Esophagus muscularis mucosa (tissue), 4 donors: ENCODE measurements at places on chromosomes 1 and 21. TPM values are rescaled to one million over a fixed set of nuclear protein-coding genes. Genes with fewer than 3 reads are reported as not detected.

DNA sequence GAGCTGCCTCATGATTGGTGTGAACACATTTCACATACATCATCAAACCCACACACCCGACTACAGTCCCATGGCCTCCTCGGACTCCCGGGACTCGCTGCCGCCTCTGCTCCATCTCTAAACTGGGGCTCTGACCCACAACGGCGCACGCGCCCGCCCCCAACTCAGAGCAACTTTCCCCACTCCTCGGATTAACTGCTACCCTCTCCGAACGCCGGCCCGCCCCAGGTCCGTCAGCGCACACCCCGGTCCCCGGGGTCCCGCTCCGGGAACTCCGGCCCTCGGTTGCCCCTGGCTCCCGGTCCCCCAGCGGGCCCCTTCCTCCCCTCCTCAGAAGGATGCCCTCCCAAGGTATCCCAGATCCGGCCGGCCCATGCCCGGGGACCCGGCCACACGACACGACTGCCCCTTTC lies 740 bp downstream of the DSTYK start:
- peaks cover 15% of the 10 kb centered on the region for H3K4me1 ChIP-seq
- H3K36me3 ChIP-seq, result no peaks in the 10 kb centered on the region
- no peak for DNase-seq
- H3K4me3 ChIP-seq, result peak overlapping the region; percentile 73
- H3K27me3 ChIP-seq, result no peaks in the 10 kb centered on the region

GRCh38 chr1:3482378-3482849 lies 27.9 kb downstream of the ARHGEF16 start:
- no peaks in the 10 kb centered on the region for H3K27me3 ChIP-seq
- DNase-seq, result no peak
- no peaks in the 10 kb centered on the region for H3K36me3 ChIP-seq
- H3K4me3 ChIP-seq, result no peak overlapping the region

- no peak overlapping the region for H3K27ac ChIP-seq
- no peaks in the 10 kb centered on the region for H3K36me3 ChIP-seq
- no peak overlapping the region for H3K4me3 ChIP-seq
- no peak for DNase-seq
- H3K27me3 ChIP-seq, result no peaks in the 10 kb centered on the region
Observed at GRCh38 chr1:186739515-186739914, 59.3 kb upstream of the PTGS2 start.

- peak overlapping the region; percentile 42 for H3K27ac ChIP-seq
- no peak overlapping the region for H3K4me3 ChIP-seq
- H3K36me3 ChIP-seq, result no peaks in the 10 kb centered on the region
- peaks cover 26% of the 10 kb centered on the region for H3K4me1 ChIP-seq
- no peaks in the 10 kb centered on the region for H3K27me3 ChIP-seq
- no peak for DNase-seq
Observed at GRCh38 chr1:43373066-43373940, 5.5 kb upstream of the ELOVL1 start.

GRCh38 chr1:42952303-42953001 lies 6.2 kb downstream of the SLC2A1 start:
- peaks cover 8% of the 10 kb centered on the region for H3K36me3 ChIP-seq
- no peak overlapping the region for H3K27ac ChIP-seq
- peaks cover 42% of the 10 kb centered on the region for H3K4me1 ChIP-seq

DNA sequence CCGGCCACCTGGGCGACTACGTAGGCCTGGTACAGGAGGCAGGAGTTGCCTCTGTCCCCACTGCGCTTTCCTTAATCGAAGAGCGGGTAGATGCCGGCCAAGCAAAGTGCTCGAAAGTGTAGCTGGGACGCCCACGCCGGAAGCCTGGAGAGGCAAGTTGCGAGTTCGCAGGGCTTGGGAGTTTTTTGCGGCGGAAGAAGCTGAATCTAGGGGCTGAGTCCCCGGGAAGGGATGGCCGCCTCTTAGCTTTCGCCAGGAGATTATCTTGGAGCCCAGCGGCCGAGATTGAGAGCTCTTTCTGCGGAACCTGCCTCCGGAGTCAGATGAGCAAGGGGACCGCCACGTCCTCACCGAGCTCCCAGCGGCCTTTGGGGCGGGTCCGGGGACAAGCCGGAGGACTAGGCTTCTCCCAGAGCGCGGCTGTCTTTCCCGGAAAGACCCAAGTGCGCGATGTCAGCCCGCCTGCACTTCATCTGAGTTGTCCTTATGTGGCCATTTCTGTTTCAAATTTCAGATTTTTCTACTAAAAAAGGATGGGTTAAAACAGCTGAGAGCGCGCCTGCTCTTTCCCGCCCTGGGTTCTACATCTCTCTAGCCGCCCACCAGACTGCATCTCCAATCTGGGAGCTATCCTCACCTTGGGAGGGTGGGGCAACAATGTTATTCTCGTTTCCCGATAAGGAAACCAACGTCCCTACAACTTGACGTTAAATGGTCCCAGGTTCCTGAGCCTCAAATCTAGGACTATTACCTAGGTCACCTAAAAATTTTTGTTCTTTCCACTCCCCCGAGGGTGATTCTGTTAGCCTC lies 12.4 kb upstream of the TBX15 start:
- peaks cover 27% of the 10 kb centered on the region for H3K4me1 ChIP-seq
- peaks cover 72% of the 10 kb centered on the region for H3K27me3 ChIP-seq
- H3K4me3 ChIP-seq, result peak overlapping the region; percentile 47

DNA sequence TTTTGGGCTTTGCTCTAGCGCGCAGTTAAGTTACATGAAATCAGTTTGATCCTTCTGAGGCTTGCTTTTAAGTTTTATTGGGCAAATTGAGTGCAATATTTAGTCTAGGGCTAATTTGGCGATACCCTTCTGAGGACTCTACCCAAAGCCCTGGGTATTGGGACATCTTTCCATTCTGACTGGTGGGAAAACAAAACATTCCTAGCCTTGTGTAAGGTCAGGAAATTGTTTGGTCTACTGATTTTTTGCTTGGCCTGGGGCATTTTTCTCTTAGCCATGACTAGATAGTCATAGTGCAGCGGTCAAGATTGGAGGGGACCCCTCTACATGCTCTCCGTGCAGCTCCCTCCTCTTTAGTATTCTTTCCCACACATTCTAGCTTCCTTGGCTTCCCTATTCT lies 189.6 kb upstream of the PTGFR start:
- no peaks in the 10 kb centered on the region for H3K27me3 ChIP-seq
- H3K36me3 ChIP-seq, result no peaks in the 10 kb centered on the region
- H3K4me1 ChIP-seq, result no peaks in the 10 kb centered on the region
- no peak overlapping the region for H3K27ac ChIP-seq
- DNase-seq, result no peak

- H3K4me3 ChIP-seq, result no peak overlapping the region
- no peak overlapping the region for H3K27ac ChIP-seq
- H3K36me3 ChIP-seq, result no peaks in the 10 kb centered on the region
- DNase-seq, result no peak
Observed at GRCh38 chr1:68485431-68486022, 11.4 kb downstream of the DEPDC1 start.

DNA sequence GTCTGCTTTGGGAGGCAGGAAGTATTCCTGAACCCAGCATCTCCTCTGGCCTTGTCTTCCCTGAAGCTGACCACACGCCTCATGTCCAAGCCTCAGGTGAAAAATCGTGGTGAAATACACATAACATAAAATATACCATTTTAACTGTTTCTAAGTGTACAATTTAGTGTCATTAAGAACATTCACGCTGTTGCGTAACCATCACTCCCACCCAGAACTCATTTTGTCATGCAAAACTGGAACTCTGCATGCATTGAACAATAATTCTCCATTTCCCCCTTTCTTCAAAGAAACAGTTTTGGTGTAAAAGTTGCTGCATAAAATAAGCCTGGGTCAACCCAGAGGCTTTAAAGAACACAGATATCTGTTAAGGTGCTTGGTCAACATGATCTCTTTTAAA lies 93.5 kb downstream of the PLD5 start:
- no peaks in the 10 kb centered on the region for H3K4me1 ChIP-seq
- no peak overlapping the region for H3K27ac ChIP-seq
- no peaks in the 10 kb centered on the region for H3K36me3 ChIP-seq
- no peak overlapping the region for H3K4me3 ChIP-seq
- DNase-seq, result no peak
- H3K27me3 ChIP-seq, result no peaks in the 10 kb centered on the region

DNA sequence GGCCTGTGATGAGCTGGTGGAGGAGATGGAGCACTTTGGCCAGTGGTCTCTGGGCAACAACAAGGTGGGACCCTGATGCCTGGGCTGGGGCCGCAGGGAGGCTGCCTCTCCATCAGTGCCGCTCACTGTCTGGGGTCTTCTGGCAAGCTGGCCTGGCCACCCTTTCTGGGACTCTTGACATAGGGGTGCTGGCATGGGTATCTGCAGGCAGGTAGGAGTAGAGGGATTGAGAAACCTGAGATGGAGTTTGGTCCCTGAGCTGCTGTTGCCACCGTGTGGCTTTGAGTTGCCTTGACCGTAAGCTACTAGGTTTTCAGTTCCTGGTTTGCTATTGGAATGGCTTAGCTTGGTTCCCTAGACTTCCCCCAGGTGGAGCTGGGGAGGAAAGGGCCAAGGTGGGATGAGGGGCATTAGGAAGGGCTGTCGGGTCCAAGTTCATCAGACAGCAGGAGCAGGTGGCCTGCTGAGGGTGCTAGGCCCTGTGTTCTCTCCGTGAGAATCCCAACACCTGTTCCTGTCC lies 13.2 kb upstream of the MFN2 start:
- no peak overlapping the region for H3K27ac ChIP-seq
- no peaks in the 10 kb centered on the region for H3K27me3 ChIP-seq
- H3K4me1 ChIP-seq, result no peaks in the 10 kb centered on the region

DNA sequence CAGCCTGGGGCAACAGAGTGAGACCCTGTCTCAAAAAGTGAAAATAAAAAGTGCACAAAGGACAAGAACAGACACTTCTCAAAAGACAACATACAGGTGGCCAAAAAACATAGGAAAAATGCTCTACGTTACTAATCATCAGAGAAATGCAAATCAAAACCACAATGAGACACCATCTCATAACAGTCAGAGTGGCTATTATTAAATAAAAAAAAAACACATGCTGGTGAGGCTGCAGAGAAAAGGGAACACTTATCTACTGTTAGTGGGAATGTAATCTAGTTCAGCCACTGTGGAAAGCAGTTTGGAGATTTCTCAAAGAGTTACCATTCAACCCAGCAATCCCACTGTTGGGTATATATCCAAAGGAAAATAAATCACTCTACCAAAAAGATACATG lies 173.2 kb downstream of the SMYD3 start:
- no peak for DNase-seq
- H3K36me3 ChIP-seq, result no peaks in the 10 kb centered on the region
- H3K27ac ChIP-seq, result no peak overlapping the region

- no peaks in the 10 kb centered on the region for H3K27me3 ChIP-seq
- DNase-seq, result no peak
- no peaks in the 10 kb centered on the region for H3K4me1 ChIP-seq
- H3K4me3 ChIP-seq, result no peak overlapping the region
Observed at GRCh38 chr1:234238060-234238459, 135.2 kb upstream of the COA6 start.

DNA sequence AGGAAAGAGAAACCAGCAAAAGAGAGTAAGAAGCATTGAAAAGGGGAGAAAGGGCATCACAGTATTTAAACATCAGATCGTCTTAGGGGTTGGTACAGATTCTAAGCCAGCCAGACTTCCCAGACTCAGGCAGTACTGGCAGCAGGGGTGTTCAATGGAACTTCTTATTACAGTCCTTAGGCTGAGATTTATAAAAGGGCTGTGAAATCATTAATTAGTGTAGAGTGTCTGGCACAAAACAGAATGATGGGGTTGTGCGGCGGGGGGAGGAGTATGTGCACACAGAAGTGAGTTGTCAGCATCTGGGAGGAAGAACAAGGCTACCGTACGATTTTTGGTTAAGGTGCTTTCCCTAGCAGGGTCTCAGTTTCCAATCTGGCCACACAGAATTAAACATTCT lies 38.2 kb downstream of the ARHGEF11 start:
- H3K27ac ChIP-seq, result no peak overlapping the region
- H3K36me3 ChIP-seq, result no peaks in the 10 kb centered on the region

DNA sequence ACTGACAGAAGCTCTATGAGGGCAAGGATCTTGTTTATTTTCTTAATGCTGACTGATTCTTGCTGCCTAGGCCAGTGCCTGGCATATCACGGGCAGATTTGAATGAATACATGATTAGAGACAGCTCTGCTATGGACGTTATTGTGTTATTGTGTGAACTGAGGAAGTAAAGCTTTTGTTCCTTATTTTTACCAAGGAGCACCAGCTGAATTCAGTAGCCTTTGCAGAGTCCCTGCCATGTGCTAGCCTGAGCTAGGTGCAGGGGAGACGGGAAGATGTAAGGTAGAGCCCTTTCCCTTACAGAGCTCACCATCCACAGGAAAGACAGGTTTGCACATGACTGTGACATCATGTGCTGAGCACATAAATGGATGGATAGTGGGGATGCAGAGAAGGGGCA lies 36.0 kb upstream of the SCMH1 start:
- no peak overlapping the region for H3K27ac ChIP-seq
- no peak for DNase-seq
- peaks cover 54% of the 10 kb centered on the region for H3K27me3 ChIP-seq
- no peaks in the 10 kb centered on the region for H3K4me1 ChIP-seq
- no peak overlapping the region for H3K4me3 ChIP-seq

- H3K4me3 ChIP-seq, result no peak overlapping the region
- H3K27ac ChIP-seq, result no peak overlapping the region
- no peak for DNase-seq
- H3K4me1 ChIP-seq, result no peaks in the 10 kb centered on the region
- no peaks in the 10 kb centered on the region for H3K36me3 ChIP-seq
Observed at GRCh38 chr1:117188816-117189437, 21.8 kb downstream of the VTCN1 start.

The CCDC190 gene
- 0.26 TPM for total RNA-seq

The TMEM39B gene
- 6.1 TPM for total RNA-seq

The OR6P1 gene
- not detected for total RNA-seq

The ADAMTS4 gene
- 2.5 TPM for total RNA-seq

The TLR5 gene
- total RNA-seq, result 7.1 TPM

The IL19 gene
- not detected for total RNA-seq

The MFAP2 gene
- total RNA-seq, result 21.7 TPM

The CACNA1S gene
- not detected for total RNA-seq

The RAB4A gene
- 94.9 TPM for total RNA-seq

The LRRC8B gene
- 4.3 TPM for total RNA-seq

The CDC7 gene
- total RNA-seq, result 0.71 TPM
